ENCODE measurements at places on chromosomes 16 and 17.

DNA sequence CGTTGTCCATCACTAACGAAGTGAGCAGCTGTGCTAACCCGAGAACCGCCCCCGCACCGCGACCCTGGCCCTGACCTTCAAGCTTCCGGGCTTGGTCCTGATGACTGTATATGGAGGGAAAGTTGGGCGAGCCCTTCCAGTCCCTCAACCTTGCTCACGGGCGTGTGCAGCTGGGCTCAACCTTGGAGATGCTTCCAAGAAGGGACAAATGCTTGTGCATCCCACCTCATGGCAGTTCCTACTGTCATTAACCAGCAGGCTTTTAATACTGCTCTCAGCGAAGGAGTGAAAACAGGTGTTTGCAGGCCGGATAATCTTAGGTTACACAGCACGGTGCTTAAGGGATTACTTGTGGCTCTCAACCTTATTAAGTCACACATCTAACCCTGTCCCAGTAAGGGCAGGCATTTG lies 33.5 kb downstream of the SRL start:
- no peak for DNase-seq

GRCh38 chr16:74079232-74079586 lies 217.4 kb upstream of the PSMD7 start:
- DNase-seq: no peak

DNA sequence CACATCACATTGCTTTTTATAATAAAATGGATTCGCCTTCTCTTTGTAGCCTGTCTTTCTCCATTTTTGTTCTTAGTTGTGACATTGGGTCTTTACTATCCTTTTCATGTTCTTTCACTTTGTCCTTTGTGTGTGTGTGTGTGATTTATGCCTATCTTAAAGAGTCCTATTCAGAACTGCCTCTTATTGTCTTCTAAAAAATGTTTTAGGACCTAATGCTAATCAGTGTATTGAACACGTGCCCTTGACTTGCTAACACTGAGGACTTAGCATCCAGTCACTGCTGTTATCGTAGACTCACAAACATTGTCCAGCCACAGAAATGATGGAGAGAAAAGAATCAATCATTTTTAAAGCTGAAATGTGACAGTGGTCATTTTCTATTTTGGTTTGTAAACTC lies 251.9 kb downstream of the CNTNAP4 start:
- no peak for DNase-seq

- no peak for DNase-seq
These were observed 6.7 kb downstream of the SYNGR2 start for GRCh38 chr17:78174870-78175642.

DNA sequence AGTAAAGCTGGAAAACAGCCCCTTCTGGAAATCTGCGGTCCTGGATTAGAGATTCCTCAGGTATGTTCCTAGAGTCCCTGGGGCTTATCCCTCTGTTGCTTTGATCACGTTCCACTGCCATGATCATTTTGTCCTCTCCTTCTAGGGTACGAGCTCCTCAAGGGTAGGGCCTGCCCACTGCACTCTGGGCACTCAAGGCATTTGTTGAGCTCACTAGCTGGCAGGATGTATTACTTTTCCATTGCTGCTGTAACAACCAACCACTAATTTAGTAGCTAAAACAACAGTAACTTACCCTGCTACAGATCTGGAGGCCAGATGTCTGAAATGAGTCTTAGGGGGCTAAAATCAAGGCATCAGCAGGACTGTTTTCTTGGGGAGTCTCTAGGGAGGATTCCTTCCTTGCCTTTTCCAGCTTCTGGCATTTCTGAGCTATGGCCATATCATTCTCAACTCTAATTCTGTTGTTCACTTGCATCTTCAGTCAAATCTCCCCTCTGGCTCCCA lies 65.7 kb downstream of the ARSG start:
- no peak for DNase-seq

DNA sequence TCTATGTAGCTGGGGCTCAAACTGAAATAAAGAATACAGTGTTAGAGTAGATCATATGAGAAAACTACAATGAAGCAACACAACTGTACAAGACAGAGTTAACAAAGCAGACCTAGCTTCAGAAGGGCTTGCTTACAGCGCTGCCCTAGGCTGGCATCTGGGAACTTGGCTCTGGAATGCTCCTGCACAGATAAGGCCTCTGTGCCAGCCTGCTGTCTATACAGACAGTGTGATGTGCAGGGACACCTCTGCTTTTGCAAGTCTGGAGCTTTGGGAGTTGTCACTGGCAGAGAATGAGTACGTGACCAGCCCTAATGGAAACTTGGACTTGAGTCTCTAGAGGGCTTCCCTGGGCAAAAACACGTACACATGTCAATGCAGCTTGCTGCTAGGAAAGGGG lies 32.1 kb upstream of the SLC38A8 start:
- DNase-seq: no peak

All from NCI-H526 (cell line).